ENCODE measurements at places on chromosomes 3 and 15.

- DNase-seq: no peak
These were observed 128.1 kb downstream of the IQCH start for GRCh38 chr15:67382723-67383122.

DNA sequence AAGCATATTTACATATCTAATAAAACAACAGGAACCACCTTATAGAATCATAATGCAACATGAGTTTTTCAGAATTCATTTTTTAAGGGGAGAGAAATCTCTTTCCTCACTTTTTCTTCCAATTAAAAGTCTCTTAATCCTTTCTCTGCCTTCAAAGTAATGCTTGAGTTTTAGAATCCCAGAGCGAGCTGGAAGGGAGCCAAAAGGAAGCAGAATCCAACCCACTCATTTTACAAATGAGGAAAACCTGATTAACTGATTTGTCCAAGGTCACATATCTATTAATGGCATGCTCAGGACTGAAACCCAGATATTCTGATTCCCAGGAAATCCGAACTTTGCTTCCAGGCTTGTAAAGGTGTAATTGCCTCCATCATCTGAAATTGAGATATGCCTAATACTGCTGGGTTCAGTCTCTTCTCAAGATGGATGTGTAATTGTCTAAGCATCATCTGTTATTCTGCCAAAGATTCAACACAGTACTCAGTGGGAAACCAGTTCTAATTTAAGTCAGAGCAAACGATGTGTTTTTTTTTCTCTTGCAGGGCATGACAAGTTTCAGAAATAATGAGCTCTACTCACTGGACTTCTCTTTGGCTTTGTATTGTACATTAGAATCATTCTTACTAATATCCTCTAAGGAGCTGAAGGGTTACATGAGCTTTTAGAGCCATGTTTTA lies 481.4 kb upstream of the CFAP20DC start:
- DNase-seq: no peak

DNA sequence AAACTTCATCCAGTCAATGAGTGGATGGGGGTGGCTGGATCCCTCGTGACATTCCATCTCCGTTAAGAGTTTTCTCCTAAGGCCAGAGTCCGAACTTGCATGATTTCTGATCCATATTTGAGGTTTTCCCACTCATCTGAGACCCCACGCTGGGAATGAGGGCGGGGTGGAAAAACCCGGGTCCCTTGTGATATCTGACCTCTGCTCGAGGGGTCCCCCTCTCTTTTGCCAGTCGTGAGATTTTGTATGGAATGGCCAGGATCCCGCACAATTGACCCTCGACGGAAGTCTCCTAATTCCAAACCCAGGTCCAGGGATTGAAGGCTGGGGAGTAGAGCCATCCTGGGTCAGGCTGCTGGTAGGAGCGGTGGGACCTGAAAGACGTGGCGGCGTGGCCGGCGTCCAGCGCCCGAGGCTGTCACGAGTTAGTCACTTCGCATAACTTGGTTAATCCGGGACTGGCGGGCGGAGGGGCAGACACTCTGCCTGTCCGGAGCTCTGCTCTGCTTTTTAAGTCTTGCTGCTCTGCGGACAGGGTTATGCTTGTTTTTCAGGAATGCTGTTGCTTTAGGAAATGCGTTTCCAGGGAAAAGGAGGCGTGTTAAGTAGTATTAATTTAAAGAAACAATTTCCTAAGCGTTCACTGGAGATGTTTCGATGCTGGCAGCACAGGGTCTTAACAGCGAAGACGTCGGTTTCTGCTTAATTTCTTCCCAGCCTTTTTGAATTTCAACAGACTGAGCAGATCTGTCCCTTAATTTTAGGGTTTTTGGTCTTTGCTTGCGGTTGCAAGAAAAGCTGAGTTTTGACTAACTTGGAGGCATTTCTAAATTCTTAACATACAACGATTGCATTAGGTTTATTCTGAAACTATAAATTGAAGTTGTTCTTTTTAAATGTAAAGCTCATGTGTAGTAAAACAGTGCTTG lies 69.7 kb upstream of the LRRFIP2 start:
- DNase-seq: peak; percentile 64

GRCh38 chr3:8757551-8758518 lies 11.6 kb downstream of the OXTR start:
- no peak for DNase-seq

- no peak for DNase-seq
These were observed 488.7 kb upstream of the PROK2 start for GRCh38 chr3:72273615-72274014.

- DNase-seq: no peak
These were observed 21.0 kb upstream of the HACD2 start for GRCh38 chr3:123605789-123606234.

DNA sequence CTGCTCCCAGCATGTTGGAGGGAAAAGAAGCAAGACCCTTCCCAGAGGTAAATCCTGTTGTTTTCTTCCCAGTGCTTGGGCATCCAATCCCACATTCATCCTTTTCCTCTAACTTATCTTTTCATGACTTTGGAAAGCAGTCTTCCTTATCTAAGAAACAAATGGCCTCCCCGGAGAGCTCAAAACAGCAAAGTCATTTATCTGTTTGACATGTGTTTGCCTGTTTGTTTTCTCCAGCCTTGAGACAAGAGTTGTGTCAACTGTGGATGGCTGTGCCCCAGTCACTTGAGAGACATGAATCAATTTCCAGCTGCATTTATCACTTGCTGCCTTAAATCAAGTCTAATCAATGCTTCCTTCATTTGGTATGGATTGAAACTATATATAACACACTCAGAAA lies 103.9 kb downstream of the SHQ1 start:
- DNase-seq: no peak

DNA sequence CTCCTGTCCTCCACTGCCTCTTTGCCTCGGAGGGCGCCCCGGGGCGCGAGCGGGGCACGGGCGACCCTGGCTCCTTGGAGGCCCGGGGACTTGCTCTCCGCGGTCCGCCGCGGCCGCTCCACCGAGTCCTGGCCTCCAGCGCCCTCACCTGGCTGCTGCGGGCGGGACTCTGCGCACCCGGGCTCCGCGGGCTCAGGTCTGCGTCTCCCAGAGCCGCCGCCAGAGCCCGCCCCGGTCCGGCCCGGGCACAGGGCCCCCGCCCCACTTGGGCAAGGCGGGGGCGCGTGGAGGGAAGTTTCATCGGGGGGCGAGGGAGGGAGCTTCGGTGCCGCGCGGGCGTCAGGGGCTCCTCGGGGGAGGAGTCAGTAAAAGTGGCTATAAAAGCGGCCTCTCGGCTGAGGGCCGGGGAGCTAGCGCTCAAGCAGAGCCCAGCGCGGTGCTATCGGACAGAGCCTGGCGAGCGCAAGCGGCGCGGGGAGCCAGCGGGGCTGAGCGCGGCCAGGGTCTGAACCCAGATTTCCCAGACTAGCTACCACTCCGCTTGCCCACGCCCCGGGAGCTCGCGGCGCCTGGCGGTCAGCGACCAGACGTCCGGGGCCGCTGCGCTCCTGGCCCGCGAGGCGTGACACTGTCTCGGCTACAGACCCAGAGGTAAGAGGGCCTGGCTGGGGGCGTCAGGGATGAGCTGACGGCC lies at the start of gene CEMIP:
Gene CEMIP, plus strand, starts transcription at position 407 of the 694 bp plus-strand sequence. CDS start 94,510 bp downstream, outside the sequence.
- peak; percentile 71 for DNase-seq

- DNase-seq: no peak
These were observed 122.5 kb downstream of the C3orf70 start for GRCh38 chr3:185030399-185030798.

DNA sequence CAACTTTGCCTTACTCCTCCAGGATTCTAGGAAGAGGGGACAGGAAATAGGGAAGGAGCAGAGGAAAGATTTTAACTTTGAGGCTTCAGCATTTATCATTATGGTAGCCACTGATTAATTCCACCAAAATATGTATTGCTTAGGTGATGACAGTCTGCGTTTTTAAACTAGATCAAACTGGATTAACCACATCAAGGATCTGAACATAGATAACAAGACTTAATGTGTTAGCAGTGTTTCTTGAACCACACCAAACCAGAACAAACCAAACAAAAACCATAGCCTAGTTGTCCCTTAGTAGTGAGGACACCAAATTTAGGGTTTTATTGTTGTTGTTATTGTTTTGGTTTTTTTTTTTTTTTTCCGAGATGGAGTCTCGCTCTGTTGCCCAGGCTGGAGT lies 113.5 kb upstream of the LMOD3 start:
- no peak for DNase-seq

DNA sequence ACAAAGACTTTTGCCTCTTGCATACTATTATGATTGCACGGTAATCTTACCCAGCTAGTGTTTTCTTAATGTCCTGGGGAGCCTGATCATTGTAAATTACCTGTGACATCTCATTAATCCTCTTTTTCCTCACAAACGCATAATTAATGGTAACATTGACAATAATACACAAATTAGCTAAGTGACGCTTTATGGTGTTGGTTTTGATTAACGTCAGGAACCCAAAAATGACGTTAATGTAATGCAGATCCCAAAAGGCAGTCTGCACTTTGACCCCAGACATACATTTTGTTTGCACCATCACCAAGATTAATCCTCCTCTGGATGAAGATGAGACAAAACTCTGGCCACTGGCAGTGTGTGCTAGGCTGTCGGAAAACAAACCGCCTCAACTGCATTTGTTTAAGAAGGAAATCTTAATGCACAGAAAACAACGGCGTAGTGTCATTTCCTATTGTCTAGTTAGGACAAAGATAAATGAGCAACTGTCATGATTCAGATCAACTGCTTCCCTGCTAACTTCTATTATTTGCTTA lies 83.9 kb upstream of the CDIN1 start:
- DNase-seq: no peak

DNA sequence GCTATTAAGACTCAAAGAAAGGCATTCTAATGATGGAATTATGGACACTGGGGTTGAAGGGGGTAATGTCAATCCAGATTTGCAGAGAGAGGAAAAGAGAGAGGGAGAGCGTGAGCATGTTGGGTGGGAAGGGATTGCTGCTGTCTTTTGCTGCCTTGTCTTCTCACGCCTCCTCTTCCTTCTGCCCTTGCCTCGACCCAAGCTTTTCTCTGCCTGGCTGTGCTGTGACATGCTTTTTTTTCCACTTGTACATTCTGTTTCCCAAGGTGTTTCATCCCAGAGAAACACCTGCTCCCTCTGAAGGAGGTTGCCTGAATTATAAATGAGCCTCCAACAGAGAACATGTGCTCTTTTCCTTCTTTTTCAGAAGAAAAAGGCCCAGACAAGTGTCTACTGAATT lies 80.3 kb downstream of the BDH1 start:
- no peak for DNase-seq

DNA sequence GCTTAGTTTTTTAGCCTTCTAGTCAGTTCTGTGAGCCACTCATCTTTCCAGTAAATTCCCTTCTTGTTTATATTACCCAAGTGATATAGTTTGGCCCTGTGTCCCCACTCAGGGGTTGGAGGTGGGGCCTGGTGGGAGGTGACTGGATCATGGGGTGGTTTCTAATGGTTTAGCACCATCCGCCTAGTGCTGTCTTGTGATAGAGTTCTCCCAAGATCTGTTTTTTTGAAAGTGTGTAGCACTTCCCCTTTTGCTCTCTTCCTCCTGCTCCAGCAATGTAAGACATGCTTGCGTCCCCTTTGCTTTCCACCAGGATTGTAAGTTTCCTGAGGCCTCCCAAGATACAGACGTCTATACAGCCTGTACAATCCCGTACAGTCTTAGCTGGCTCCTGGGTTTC lies 53.7 kb upstream of the INO80 start:
- no peak for DNase-seq

- DNase-seq: no peak
These were observed 6.4 kb downstream of the PSTPIP1 start for GRCh38 chr15:77001351-77001750.

GRCh38 chr15:62573876-62574275 lies 408.8 kb upstream of the C2CD4B start:
- no peak for DNase-seq

- DNase-seq: no peak
These were observed 74.2 kb downstream of the HMCES start for GRCh38 chr3:129352650-129353588.

GRCh38 chr15:76931397-76932134 lies at the start of gene RCN2:
Gene RCN2 (plus strand): TSS chr15:76931749. CDS start chr15:76931842, 93 bp downstream.
- peak; percentile 95 for DNase-seq

- no peak for DNase-seq
These were observed 28.5 kb downstream of the PTPRG start for GRCh38 chr3:61589856-61590255.

GRCh38 chr3:25033407-25034029 lies 394.5 kb upstream of the RARB start:
- peak; percentile 14 for DNase-seq

GRCh38 chr15:62753518-62754221 lies 288.9 kb upstream of the TPM1 start:
- DNase-seq: no peak

- no peak for DNase-seq
These were observed 318.5 kb upstream of the TBL1XR1 start for GRCh38 chr3:177515786-177516157.

GRCh38 chr3:132550579-132551305 lies 46.3 kb upstream of the ACKR4 start:
- DNase-seq: no peak

- no peak for DNase-seq
These were observed 4.0 kb downstream of the LEO1 start for GRCh38 chr15:51967583-51967982.

DNA sequence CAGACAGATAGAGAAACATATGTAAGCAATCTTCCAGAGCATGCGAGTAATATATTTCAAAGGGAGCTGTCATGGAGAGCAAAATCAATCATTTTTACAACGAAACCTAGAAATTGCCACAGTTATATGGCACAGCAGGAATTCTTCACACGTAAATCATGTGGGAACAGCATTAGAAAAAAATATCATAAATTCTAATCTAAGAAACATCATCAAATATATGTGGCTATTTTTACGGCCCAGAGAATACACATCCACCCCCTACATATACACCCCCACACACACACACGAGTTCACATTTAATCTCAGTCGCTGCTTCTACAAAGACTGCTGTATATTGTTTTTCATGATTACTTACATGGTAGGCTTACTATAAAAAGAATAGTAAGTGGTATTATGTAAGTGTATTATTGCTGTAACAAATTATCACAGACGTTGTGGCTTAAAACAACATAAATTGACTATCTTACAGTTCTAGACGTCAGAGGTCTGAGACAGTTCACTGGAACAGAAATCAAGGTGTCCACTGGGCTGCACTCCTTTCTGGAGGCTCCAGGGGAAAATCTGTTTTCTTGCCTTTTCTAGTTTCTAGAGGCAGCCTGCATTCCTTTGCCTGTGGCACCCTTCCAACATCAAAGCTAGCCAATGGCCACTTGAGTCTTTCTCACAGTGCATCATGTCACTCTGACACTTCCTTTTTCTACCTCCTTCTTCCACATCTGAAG lies 363.3 kb downstream of the ULK4 start:
- DNase-seq: no peak

DNA sequence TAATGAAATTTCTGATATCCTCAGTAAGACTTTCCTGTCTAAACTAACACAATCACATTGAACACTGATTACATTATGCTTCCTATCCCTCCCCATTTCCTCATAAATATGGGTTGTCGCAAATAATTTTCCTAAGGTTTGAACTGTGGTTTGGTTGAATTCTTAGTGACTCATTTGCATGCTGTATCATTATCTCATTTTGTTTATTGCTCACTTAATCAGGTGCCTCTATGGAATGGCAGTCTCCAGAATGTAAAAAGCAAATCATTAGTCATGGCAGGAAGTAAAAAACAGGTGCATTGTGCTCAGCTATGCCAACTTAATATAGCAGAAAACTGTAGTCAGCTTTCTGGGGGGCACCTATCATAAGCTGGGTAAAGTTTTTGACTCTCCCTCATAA lies 216.0 kb upstream of the ZBTB20 start:
- DNase-seq: no peak

- no peak for DNase-seq
These were observed 44.5 kb downstream of the BLM start for GRCh38 chr15:90761629-90762028.
